Pulmonary artery endothelial cell (primary cell): ENCODE measurements at places on chromosomes 5 and 9. TPM values are rescaled to one million over a fixed set of nuclear protein-coding genes. Genes with fewer than 3 reads are reported as not detected.

- DNase-seq, result no peak
Measured at GRCh38 chr5:97096191-97096590, 46.2 kb downstream of the LIX1 start.

DNA sequence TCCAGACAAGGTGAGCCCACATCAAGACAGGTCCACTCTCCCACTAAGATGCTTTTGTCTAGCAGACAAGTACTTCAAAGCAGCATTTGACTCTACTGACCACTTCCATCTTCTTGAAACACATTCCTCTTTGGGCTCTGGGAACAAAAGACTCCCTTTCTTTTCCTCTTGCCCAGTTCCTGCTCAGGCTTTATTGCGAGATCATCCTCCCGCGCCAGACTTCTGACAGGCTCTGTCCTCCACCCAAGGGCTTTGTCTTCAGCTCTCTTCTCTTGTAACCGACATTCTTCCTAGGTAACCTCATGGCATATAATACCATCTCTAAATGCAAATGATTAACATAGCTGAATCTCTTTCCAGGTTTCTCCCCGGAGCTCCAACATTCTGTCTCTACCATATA, 85.8 kb downstream of the NUDT12 start:
- DNase-seq, result no peak

DNA sequence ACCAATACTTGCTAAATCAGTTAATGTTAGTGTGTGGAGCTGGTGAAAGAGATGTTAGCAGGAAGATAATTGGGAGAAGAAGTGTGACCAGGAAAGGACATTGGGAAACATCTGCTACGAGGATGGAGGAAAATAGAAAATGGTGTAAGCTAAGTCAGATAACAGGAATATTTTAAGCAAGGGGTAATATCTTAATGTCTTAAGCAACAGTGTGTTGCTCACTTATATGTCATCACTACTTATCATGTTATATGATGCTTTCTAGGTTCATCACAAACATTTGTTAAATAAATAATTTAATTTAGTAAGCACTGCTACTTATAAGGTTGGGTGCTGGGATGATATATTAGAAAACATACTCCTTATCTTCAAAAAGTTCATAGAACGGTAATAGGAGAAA, 326.1 kb downstream of the EDIL3 start:
- no peak for DNase-seq

DNA sequence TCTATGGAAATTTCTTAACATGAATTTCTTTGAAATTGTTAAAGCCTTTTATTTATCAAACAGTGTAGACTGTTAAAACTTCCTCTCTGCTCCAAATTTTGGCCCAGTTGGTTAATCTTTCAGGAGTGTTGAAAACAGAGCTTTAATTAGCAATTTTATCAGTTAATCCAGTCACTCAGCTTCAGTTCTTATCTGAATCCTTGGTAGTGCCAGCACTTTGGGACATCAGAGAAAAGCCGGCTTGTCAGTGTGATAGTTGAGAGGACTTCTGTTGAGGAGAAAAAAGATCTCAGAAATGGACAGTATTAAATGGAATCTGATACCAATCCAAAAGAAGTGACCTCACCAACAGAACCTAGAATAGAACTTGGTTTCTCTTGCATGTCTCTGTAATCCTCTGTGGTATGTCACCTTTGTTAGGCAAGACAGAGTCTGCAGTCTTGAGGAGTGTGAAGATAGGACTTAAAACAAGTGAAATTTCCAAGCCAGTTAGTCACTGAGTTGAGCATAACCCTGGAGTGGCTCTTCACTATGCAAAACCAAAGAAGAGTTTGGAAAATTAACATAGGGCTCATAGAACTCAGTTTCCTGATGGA, 251.8 kb downstream of the NNT start:
- DNase-seq, result no peak

DNA sequence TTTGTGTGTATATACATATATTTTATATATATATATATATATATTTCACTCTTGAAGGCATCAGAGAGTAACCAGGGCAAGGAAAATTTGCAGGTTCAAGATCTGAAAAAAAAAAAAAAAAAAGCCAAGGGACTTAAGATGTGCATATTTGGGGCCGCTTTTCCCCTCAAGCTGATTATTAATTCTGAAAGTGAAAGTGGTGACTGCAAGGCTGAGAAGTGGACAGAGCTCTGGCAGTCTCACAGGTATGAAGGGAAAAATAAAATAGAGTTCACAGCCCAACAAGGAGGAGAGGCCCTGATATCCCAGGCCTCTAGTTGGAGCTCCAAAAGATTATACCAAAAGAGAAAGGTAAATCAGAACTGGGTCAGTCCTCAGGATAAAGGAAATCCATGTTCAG, 234.4 kb upstream of the GAS1 start:
- no peak for DNase-seq

- no peak for DNase-seq
Measured at GRCh38 chr9:38007016-38007415, 62.0 kb downstream of the SHB start.

GRCh38 chr5:175032741-175033151, 308.4 kb downstream of the MSX2 start:
- no peak for DNase-seq

- DNase-seq, result no peak
Measured at GRCh38 chr5:33120671-33121070, 320.1 kb upstream of the TARS1 start.

GRCh38 chr5:13143630-13144029, 800.9 kb downstream of the DNAH5 start:
- no peak for DNase-seq

- DNase-seq, result no peak
Measured at GRCh38 chr5:74865804-74866595, at the start of gene FAM169A. Gene FAM169A (minus strand): TSS chr5:74866387. CDS start chr5:74841676, 24,711 bp downstream.

DNA sequence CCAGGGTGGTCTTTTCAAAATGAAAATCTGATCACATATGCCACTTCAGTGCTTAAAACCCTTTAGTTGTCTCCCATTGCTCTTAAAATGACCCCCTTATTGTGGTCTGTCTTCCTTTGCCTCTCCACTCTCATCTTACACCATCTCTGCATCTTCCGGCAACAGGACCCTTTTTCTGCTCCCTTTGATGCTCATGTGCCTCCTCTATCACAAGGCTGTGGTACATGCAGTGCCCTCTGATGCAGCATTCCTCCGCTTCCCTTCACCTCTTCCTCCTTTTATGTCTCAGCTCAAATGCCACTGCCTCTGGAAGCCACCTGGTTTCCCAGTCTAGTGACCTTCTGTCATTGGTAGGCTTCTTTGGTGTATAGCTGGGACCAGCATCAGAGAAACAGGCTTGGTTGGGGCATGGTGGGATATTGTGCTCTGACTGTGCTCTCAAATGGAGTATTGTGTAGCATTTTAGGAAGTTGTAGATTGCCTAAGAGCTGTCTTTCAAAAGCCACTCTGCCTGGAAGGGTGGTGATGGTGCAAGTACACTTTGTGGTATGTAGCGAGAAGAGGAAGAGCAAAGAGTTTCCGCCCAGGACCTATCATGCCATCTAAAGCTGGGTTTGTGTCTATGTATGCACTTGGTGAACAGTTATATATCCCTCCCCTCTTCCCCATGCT, 28.1 kb downstream of the ARHGAP26 start:
- no peak for DNase-seq

DNA sequence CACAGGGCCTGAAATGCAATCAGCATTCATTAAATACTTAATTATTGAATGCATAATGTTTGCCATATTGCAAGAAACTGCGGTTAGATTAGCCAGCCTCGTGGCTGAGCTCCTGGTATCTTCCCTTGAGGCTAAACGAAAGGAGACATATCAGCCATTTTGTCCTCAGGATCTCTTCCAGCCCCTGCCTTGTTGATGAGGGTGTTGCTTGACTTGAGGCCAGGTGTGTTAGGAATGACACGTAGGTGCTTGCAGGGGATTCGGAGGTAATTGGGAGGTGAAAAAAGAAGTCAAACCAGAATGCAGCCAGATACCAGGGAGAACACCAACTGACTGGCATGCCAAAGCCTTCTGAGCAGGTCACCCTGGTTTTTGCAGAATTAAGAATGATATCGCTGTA, 12.5 kb downstream of the SH3RF2 start:
- DNase-seq, result no peak

DNA sequence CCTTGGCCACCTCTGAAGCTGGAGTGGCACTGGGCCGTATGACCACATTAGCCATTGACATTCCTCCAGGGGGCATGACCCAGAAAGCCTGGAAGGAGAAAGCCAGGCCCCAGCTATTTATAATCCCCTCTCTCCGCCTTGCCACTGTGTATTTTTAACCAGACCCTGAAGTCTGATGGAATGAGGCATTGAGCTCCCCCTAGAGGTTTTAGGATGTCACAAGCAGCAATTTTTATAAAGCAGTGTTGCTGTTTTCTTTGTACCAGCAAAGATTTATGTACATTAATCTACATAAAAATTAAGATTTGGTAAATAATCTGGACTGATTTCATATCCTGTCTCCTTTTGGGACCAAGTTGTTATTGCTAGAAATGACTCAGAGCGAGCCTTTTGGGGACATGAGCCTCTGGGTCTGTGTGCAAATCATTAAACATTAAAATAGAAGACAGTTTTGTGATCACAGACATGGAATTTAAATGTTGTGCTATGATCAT, 127.1 kb downstream of the TRIO start:
- DNase-seq, result no peak

GRCh38 chr5:177123789-177124485, 9.6 kb upstream of the NSD1 start:
- no peak for DNase-seq

DNA sequence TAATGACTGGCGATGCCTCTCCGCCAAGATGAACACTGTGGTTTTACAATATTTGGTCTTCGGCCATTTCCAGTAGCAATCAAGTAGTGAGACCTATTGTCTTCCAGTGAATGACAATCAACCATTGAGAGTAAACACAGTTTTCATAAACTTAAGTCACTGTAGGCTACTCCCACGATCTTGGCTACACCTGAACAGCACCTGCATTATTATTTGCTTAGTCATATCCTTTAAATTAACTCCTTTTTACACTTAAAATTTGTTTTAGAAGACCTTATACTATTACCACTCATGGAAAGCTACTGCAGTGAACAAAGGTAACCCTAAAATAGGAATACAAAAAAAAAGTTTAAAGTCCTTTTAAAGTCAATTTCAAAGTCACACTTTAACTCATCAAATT, 58.2 kb downstream of the ZNF354C start:
- no peak for DNase-seq

- no peak for DNase-seq
Measured at GRCh38 chr9:33124751-33125381, 42.3 kb downstream of the B4GALT1 start.

- no peak for DNase-seq
Measured at GRCh38 chr9:133568186-133568585, 33.7 kb downstream of the ADAMTSL2 start.

- no peak for DNase-seq
Measured at GRCh38 chr5:82673057-82673809, 395.1 kb upstream of the RPS23 start.

GRCh38 chr9:106962615-106963363, 99.8 kb downstream of the ZNF462 start:
- DNase-seq, result peak; percentile 96

DNA sequence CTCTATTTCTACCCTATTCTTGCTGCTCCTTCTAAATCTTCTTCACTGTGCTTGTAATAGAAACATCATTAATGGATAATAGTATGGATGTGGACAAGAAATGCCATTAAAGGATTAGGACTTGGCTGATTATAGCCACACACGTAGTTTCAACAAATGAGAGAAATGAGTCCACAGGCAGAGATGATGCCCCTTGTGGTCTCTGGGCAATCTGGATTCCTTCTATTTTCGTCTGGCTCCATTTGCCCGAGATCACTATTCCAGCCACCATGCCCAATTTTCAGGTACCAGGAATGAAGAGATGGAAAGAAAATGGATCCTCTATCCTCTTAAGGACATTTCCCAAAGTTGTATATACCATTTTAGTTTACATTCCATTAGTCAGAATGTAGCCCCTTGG, 13.2 kb downstream of the VLDLR start:
- DNase-seq, result no peak

Gene GFRA3
- total RNA-seq, result not detected in 2 replicates

Gene SOX30
- not detected in 2 replicates for total RNA-seq

Gene FAXDC2
- 1.5 and 5.0 TPM in 2 replicates for total RNA-seq

Gene PCDHGB1
- 0.59 and 0.63 TPM in 2 replicates for total RNA-seq

Gene TTC39B
- total RNA-seq, result 4.4 and 5.2 TPM in 2 replicates

Gene SPAAR
- 7.5 and 11.7 TPM in 2 replicates for total RNA-seq

Gene MTMR12
- total RNA-seq, result 31.9 and 36.7 TPM in 2 replicates

Gene SCGB3A1
- not detected in 2 replicates for total RNA-seq

Gene IARS1
- total RNA-seq, result 227 and 241 TPM in 2 replicates

Gene SPINK4
- total RNA-seq, result not detected in 2 replicates

Gene SLC45A2
- total RNA-seq, result 0.13 TPM in 1 of 2 replicates, not detected in the other
